Hematopoietic multipotent progenitor cell treated with erythropoietin and hydrocortisone succinate and interleukin-3 and kit ligand, for 4 days (in vitro differentiated cells): ENCODE measurements at places on chromosomes 2 and 18.
A peak's percentile ranks its signal among the peaks of the same experiment; 100 is the strongest.

DNA sequence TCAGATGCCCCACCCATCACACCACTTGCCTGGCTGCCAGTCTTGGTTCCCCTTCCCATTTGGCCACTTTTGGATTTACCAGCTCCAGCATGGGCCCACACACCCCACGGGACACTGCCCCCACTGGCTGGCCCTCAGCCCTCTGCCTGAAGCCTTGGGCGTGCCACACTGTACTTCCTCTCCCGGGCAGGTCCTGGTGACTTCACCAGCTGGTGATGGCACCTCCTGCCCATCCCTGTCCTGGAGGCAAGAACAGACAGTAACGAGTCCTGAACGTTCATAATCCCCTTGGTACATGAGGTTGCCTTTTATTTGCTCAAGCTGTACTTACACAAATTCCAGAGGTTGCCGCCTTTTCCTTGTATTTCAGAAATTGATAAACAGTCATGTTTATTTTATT, 81.1 kb downstream of the TMEM17 start:
- no peak for DNase-seq

- peak; percentile 48 for DNase-seq
Observed at GRCh38 chr2:132645722-132646539, 24.1 kb downstream of the LYPD1 start.

- no peak for DNase-seq
Observed at GRCh38 chr2:38039121-38039910, 36.6 kb downstream of the CYP1B1 start.

DNA sequence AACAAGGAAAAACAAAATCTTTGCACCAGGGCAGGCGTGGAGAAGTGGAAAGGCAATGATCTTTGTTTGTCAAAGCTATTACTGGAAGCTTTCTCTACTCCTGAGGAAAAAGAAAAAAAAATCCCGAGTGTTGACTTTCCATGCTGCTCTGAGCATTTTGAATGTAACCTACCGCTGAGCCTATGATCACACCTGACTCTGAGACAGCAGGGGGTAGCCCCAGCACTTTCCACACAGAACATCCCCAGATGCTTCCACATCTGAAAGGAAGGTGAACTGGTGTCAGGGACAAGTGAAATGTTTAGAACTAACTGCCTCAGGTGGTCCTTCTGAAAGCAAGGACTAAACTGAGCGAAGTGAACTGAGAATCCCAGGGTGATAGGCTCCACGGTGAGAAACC, 1315.1 kb upstream of the DDX18 start:
- no peak for DNase-seq

GRCh38 chr18:5142131-5142530, 54.9 kb downstream of the AKAIN1 start:
- no peak for DNase-seq

- DNase-seq = no peak
Observed at GRCh38 chr2:207133820-207134519, 31.8 kb downstream of the KLF7 start.

DNA sequence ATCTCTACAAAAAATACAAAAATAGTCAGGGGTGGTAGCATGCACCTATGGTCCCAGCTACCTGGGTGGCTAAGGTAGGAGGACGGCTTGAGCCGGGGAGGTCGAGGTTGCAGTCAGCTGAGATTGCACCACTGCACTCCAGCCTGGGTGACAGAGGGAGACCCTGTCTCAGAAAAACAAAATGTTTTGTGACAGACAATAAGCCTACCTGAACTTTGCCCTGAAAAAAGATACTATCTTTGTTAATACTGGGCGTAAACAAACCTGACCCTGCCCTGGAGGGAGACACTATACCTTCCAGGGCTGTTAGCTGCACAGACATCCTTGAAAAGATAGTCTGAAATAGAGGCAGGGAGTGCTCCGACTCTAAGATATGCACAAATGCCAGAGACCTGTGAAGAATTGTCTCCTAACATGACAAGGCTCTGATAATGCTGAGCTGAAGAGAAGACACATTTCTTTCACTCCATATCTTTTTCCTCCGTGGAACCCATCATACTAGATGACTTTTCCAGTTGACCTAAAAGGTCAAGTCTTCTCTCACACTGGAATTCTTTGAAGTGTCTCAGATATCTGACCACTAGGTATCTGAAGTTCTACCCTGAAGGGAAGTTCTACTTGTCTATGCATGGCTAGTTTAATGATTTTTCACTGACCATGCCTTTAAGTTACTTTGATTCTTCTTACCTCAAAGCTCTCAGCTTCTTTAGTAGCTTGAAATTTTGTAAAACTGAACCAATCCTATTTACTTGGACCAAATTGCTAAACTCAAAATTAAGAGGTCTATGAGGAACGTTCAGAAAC, 20.9 kb upstream of the HK2 start:
- DNase-seq = no peak

GRCh38 chr2:164624316-164624715, 3.0 kb upstream of the GRB14 start:
- no peak for DNase-seq

GRCh38 chr2:9004338-9005204, 1.1 kb upstream of the MBOAT2 start:
- DNase-seq = no peak

- no peak for DNase-seq
Observed at GRCh38 chr2:96903318-96903717, 33.4 kb upstream of the SEMA4C start.

- DNase-seq = peak; percentile 63
Observed at GRCh38 chr2:219243291-219243761, 1.9 kb downstream of the GLB1L start.

DNA sequence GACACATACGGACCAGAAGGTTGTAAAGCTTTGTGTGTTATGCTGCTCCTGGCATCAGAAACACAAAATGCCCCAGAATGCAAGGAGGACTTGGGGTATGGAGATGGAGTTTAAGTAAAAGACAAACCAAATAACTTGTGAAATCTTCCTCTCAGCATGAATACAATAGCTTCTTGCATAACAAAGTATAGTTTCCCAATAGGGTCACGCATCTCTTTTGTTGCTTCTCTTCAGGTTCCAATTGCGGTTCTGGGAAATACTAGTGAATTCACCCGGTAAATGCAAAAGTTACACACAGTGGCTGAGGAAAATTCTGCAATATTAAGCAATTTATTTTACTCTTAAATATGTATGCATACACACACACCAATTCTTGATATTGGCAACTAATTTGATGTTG, 339.2 kb upstream of the EPHA4 start:
- no peak for DNase-seq

DNA sequence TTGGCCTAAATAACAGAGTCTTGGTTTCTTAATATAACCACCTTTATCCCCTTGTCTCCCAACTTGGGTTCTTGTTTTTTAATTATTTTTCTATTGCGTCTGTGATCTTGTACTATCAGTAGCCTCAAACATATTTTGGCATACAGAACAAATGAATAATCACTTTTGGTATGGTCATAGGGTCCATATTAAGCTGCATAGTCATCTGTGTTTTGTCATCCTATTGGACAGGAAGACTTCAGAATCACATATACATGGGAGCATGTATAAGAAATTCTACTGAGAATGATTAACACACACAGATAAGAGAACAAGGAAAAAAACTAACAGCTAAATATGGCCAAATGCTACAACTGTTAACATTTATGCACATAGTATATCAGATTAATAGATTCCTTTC, 126.0 kb downstream of the MEP1B start:
- DNase-seq = no peak

- no peak for DNase-seq
Observed at GRCh38 chr18:26440644-26441043, 107.7 kb downstream of the KCTD1 start.

DNA sequence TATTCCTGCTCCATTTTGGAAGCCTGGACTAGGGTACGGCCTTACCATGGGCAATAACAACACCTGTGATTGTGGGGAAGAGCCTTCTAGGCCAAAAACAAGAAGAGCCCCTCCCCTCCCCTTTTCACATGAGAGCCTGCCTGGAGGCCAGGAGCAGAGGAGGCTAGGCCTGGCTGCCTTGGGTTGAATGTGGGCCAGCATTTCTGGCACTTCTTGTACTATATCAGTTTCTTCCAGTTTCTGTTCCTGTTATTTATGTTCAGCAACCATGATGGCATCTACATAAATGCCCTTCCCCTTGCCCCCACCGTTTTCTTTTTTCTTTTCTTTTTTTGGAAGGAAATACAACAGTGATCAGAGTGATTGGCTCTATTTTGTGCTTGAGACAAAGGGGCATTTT, 58.4 kb downstream of the KCTD18 start:
- DNase-seq = no peak

DNA sequence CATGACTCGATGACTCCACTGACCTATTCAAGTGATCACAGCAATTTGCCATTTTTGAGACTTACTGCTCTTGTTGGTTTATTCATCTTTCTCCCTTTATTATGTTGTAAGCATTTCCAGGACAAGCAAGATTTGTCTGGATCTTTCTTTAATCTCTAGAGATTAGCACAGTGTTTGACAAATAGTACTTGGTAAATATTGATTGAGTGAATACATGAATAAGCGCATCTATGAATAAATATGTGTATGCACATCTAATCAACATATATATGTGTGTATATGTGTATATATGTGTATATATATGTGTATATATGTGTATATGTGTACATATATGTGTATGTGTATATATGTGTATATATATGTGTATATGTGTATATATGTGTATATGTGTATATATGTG, 7.3 kb downstream of the TMX3 start:
- no peak for DNase-seq

DNA sequence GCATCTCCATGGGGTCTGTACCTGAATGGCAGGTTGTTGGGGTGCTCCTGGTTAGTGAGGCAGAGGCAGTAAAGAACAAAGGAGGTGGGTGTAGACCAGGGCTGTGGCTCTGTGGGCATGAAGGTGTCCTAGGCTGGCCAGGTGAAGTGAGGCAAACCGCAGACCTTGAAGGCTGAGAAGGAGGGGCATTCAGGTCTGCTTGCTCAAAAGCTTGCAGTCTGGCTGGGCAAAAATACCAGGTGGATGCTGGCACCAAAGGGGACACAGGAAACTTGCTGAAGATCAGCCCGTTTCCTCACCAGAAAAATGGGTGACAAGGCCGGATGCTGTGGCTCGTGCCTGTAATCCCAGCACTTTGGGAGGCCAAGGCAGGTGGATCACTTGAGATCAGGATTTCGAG, 6.7 kb upstream of the B3GNT2 start:
- no peak for DNase-seq

DNA sequence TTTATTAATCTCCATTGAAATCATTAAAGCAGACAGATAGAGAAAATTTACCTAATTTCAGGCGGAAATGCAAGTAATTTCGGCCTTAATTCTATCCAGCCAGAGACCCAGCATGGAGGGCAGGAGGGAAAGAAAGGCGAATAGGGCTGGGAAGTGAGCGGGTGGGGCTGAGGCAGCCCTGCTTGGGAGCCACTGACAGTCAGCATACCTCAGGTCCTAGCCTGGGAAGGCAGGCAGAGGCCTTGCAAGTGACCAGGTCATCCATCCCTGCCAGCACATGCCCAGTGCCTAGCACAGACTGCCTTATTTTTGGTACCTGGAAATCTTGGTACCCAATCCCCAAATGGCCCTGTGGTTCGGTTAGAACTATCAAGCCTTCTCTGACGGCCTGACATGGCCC, 1.5 kb downstream of the GDF7 start:
- no peak for DNase-seq

DNA sequence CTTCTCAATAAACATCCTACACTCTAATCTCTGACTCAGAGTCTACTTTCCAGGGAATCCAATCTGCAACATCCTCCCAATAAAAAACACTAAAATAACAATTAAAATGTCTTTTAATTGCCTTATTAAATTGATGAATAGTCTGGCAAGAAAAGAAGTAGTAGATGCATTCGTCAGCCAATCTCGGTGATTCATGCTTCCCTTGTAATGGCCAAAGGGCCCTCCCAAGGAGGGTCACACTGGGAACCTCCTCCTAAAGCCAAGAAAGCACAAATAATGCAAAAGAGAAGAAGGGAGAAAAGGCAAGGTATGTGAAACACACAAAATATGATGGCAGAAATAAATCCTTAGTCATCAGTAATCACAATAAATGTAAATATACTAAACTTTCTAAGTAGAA, 16.8 kb downstream of the ST8SIA5 start:
- DNase-seq = no peak

DNA sequence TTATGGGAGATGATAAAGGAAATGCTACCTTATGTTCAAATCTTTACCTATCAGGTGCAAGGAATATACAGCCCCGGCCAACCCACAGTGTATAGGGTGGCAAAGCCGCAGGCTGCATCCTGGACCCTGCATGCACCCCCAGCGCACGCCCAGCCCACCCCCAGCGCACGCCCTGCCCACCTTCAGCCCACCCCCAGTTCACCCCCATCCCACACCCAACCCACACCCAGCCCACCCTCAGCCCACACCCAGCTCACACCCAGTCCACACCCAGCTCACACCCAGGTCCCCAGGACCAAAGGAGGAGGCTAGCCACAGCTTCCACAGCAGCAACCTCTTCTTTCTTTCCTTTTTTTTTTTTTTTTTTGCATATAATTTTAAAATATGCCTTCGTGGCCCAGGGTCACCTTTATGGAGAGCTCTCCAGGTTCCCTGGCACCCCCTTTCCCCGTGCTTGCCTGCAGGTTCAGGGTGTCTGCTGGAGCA, 120.9 kb downstream of the PTGR3 start:
- no peak for DNase-seq

GRCh38 chr2:33073018-33073417, 126.3 kb downstream of the LTBP1 start:
- no peak for DNase-seq

GRCh38 chr2:52082646-52083045, 1050.7 kb upstream of the NRXN1 start:
- DNase-seq = no peak

- DNase-seq = peak; percentile 77
Observed at GRCh38 chr2:105361102-105361889, 24.0 kb downstream of the C2orf49 start.

- DNase-seq = no peak
Observed at GRCh38 chr2:164015328-164016123, 279.7 kb upstream of the FIGN start.

DNA sequence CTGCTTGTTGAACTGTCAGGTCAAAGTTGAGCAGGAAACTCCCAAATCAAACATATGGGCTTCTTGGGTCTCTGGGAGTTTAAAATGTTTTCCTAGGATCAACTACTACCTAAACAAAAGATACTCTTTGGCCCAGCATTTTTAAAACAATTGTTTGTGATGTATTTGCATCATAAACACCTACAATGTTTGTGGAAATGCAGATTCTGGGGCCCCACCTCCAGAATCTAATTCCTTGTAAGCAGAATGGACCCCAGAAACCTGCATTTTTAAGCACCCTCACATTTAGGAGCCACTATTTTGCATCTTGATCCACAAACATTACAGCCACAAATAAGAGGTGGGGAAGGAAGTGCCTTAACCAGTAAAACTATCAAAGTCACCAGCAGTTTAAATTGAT, 104.1 kb downstream of the TMEM131 start:
- DNase-seq = no peak

- DNase-seq = peak; percentile 90
Observed at GRCh38 chr2:168961450-168962229, 60.5 kb downstream of the G6PC2 start.

- DNase-seq = no peak
Observed at GRCh38 chr18:62186499-62186773, 420 bp downstream of the PIGN start.
